ENCODE measurements at places on chromosomes 3 and 15.

GRCh38 chr3:119950666-119951325, 143.5 kb downstream of the GSK3B start:
- no peak for DNase-seq

GRCh38 chr3:70231266-70231701, 81.2 kb downstream of the MDFIC2 start:
- DNase-seq: no peak

GRCh38 chr3:179244878-179245277, 6.0 kb downstream of the KCNMB3 start:
- no peak for DNase-seq

- peak; percentile 36 for DNase-seq
These were observed 86.5 kb upstream of the FOXB1 start for GRCh38 chr15:59917504-59918157.

- no peak for DNase-seq
These were observed 1292.6 kb downstream of the SI start for GRCh38 chr3:163785693-163786092.
